Left cardiac atrium (tissue), 4 donors: ENCODE measurements at places on chromosomes 1 and 21.

- DNase-seq, result no peak
Observed at GRCh38 chr1:212769459-212770167, 22.0 kb downstream of the NSL1 start.

DNA sequence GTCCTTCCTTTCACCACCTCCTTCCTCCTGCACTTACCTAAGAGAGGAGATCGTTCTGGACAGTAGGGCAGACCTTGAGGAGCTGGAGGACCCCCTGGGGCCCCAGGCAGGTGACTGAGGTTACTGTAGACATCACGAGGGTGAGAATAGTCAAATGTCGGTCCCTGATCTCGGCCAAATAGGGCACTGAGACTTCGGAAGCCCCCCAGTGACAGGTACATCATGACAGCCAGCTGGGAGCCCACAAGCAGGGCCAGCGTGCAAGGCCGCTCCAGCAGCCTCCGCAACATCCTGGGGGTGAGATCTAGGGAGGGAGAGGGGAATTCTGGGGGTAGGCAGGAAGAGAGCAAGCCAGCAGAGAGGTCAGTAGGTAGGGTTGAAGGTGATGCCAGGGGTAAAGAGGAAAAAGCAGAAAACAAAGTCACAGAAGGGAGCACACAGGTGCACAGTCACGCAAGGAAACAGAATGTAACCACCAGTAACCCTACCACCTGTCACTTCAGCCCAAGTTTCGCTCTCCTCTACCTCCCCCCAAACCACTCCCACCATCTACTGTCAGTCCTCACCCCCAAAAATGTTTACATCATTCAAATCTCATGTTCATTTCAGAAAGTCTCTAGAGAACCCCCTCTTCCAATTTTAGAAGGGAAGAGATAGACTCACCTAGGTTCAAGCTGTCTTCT lies 1.4 kb downstream of the B4GALT3 start:
- peak; percentile 15 for DNase-seq

DNA sequence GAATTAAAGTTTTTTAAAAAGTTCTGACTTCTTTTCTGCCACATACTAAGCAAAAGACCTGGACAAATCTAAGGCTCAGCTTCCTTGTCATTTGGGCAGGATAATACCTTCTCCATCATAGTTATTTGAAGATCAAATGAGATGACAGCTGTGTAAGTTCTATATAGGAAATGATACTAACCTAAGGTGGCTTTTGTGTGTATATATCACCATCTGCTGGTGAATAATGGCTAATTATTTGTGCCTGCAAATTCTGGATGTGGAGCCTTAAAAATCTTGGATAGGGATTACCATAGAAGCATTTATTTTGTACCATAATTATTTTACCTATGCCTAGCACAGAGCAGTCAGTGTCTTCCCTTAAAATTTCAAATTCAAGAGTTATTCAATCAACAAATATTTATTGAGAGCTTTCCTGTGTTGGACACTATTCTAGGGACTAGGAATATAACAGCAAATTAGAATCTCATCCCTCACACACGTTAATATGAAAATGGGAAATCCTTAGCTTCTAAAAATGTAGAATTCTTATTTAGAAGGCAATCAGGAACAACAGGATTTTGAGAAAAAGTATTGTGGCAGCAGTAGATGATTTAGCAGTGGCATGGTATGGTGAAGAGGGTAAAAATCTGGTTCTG lies 89.8 kb downstream of the TMEM200B start:
- no peak for DNase-seq

GRCh38 chr1:74964508-74965102 lies 169.6 kb upstream of the LHX8 start:
- peak; percentile 38 for DNase-seq

- DNase-seq, result no peak
Observed at GRCh38 chr1:11903210-11903609, 23.0 kb downstream of the KIAA2013 start.

DNA sequence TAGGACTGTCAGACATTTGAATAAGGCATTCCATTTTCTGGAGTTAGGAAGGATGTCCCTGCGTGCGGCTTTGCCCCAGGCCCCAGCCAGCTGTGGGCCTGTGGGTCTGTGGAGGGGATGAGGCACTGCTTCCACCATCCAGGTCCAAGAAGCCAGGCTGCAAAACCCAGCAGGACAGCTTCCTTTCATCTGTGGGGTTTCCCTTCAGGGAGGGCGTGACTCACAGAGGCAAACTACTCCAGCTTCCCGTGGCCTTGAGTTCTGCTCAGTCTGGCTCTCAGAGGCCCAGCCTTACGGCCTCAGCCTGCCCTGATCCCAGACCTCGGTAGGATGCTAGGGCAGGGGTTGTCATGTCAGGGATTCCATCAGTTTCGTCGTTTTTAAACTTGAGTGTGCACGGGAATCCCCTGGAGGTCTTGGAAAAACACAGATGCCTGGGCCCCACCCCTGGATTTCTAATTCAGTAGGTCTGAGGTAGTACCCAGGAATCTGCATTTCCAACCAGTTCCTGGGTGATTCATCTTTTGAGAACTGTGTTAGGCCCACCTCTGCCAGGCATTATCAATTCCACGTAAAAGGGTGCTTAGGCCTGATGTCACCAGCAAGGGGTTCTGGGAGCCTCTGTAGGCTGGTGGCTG lies 32.3 kb upstream of the TENT5C start:
- DNase-seq, result no peak

DNA sequence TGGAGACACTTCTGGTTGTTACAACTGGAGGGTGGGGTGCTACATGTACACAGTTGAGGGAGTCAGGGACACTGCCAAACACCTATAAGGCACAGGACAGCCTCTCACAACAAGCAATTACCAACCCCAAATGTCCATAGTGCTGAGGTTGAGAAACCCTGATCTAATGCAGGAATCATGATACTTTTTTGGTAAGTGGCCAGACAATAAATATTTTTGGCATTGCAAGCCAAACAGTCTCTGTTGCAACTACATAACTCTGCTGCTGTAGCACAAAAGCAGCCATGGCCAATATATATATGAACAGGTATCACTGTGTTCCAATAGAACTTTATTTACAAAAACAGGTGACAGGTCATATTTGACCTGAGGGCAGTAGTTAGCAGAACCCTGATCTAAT lies 177.5 kb downstream of the ASTN1 start:
- DNase-seq, result no peak
